ENCODE measurements at places on chromosomes 7 and 10.

GRCh38 chr7:13104128-13104527, 416.7 kb downstream of the ARL4A start:
- DNase-seq: no peak

DNA sequence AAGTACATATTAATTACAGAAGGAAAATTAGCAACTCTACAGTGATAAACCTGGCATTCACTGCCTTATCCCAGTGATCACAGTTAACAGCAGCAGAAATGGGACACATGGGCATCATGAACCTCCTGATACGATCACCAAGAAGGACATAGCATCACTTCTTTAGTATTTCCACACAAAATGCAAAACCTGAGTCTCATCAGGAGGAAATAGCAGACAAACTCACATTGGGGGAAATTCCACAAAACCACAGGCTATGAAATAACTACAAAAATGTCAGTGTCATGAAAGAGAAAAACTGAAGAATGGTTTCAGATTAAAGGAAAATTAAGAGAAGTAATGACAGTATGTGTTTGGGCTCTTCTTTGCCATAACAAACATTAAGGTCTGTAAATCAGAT, 12.0 kb upstream of the PURB start:
- DNase-seq: no peak

DNA sequence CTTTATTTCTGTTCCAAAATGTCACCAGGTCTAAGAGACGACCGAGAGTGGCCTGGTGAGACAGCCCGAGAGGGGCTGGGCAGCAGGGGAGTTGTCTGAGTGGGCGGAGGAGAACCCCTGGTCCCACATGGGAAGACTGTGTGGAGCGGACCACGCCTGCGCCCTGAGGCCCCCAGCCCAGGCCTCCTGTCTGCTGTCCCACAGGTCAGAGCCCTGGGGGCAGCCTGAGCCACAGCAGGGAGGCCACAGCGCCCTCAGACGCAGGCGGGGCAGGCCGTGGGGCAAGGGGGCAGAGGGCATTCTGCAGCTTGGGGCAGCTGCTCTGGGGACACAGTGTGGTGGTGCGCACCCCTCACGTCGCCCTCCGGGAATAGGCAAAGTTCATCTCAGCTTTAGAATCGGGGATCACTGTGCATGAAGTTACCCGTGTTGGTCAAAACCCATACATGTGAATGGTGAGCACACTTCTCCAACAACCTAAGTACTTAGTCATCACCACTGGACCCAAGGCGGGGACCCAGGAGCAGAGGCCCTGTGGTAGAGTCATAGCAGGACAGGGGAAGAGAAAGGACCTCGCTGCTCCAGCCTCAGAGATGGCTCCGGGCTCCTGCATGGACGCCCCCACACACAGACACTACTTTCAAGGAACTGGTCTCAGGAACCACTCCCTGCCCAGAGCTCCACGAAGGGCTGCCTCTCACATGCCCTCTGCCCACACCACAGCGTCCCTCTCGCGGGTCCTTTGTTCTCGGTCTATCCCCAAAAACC, 214.7 kb downstream of the ELFN1 start:
- DNase-seq: no peak

DNA sequence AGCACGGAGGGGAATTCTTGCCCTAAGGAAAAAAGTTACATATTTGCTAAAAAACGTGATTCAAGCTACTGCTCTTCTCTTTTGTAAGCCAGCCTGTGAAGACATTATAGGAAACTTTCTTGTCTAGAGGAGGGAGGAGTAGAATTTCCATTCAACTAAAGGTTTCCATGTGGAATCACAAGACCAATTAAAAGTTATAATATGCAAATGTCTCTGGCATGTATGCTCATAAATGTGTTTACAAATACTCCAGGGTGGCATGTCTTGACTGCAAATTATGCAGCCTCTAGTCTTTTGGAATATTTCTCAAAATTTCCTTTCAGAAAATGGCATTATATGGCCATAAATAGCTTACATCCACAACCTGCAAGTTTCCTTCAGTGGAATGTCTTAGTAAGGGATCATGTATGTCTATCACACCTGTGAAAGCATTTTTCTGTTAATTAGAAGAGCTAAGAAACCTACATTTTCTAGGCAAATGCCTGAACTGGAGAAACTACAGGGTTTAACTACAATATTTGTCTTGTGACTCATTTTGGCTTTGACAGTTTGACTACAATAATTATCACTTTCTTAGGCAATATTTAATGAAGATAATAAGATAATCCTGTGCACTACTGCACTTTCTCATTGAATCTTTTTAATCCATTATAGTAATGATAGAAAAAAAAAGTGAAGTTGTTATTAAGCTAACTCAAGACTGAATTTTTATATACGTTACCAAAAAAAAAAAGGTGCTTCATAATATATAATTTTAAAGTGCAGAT, 111.1 kb upstream of the C10orf90 start:
- DNase-seq: no peak

DNA sequence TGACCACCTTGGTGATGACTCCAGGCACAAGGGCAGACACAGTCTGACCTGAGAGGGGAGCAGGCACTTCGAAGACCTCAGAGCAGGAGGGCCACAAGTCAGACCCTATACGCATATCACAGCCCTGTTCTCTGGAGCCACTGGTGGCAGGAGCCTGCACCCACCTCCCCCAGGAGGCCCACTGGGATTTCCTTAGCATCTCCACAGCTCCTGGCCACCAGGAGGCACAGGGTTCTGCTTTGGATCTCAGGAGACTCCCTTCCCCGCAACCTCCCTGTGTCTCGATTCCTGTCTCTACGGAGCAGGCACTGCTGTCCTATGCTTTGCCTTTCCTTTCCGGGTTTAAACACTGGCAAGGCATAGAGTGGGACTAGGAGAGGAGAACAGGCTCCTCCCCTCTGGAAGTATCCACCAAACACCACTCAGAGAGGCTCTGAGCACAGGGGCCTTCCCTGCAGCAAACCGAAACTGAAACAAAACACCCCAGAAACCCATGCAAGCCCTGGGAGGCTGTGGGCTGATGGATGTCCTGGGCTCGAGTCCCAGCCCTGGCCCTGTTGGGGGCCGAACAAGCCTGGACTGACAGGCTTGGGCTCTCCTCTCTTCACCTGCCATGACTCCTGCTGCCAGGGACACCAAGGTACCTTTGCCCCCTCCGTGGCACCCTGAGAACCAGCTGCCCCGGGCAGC, 166.3 kb downstream of the NEURL1 start:
- peak; percentile 64 for DNase-seq

GRCh38 chr7:21782996-21783395, 162.7 kb downstream of the CDCA7L start:
- DNase-seq: no peak

Measured in pulmonary artery endothelial cell (primary cell).